Midbrain (tissue), 1 donor: ENCODE measurements at places on chromosomes 12 and 14.

DNA sequence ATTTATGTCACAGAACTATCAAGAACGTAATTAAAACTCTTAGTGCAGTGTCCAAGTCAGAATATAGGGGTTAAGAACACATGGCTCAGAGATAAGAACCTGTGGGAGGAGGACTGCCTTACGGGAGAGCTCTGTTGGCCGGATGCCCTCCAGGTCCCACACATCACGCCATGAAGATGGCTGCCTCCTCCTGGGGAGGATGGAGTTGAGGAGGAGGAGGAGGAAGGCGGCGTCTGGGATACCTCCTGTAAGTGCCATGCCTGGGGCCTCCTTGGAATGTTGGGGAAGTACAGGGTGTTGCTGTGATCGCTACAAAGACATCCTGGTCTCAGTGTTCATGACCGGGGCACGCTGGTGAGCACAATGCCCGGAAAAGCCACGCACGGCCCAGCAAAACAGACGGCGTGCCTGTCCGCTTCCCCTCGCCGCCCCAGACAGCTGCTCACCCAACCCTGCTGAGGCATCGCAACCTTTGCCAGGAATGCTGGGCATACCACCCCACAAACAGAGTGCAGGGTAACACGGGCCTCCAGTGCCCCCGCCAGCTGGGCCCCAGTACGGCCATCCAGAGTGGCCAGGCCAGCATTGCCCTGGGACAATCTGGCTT lies 28.7 kb upstream of the CD9 start:
- DNase-seq, result no peak

GRCh38 chr14:68363843-68364767 lies 428.8 kb downstream of the ZFP36L1 start:
- peak; percentile 48 for DNase-seq

GRCh38 chr12:47417121-47417520 lies 288.7 kb downstream of the RPAP3 start:
- DNase-seq, result no peak

DNA sequence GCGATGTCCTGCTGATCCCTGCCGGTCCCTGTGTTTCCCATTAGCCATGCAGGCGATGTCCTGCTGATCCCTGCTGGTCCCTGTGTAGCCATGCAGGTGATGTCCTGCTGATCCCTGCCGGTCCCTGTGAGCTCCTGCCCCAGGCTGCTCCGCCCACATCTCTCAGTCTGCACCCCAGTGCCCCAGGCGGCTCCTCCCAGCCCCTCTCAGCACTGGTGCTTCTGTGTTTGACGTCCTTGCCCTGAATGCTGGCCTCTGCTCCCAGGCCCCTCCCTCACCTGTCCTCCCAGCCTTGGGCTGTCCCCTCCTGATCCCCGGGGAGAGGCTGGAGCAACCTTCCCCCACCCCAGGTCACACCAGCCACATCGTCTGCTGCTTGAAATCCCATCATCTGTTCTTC lies 41.4 kb upstream of the TEX22 start:
- DNase-seq, result no peak

- no peak for DNase-seq
Observed at GRCh38 chr12:82019533-82019932, 260.4 kb upstream of the PPFIA2 start.

DNA sequence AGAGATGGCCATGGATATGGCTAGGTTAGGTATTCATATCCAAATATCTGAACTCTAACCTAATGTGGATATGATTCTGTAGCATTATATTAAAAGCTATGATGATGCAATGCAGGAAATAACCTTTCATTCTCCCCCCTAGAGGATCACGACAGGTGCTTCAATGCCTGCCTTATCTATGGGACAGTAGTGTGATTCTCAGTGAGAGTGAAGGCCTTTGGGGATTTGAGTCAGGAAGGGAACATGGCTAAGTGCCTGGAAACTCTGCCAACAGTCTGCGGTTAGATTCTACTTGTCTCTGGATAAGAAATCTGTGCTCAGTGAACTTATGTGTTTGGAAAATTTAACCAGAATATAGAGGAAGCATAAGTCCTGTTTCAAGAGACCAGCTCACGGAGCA lies 81.8 kb downstream of the SLC38A1 start:
- DNase-seq, result no peak
